Thyroid gland (tissue), 4 donors: ENCODE measurements at places on chromosomes 3 and 15.

DNA sequence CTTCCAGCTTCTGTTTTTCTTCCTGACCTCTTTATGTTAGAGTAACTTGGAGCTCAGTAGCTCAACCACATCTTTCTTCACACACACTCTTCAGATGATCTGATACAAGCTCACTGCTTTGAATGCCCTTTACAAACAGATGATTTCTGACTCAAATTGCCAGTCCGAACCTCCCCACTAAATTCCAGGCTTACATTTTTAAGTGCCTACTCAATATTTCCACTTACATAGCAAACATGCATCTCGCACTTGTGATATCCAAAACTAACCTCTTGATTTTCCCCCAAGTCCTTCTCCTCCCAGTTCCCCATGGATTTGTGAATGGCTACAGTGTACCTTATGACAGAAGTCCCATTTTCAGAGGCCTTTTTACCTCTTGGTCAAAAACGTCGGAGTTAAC is 139.1 kb downstream of the GBE1 start:
- no peak for DNase-seq

DNA sequence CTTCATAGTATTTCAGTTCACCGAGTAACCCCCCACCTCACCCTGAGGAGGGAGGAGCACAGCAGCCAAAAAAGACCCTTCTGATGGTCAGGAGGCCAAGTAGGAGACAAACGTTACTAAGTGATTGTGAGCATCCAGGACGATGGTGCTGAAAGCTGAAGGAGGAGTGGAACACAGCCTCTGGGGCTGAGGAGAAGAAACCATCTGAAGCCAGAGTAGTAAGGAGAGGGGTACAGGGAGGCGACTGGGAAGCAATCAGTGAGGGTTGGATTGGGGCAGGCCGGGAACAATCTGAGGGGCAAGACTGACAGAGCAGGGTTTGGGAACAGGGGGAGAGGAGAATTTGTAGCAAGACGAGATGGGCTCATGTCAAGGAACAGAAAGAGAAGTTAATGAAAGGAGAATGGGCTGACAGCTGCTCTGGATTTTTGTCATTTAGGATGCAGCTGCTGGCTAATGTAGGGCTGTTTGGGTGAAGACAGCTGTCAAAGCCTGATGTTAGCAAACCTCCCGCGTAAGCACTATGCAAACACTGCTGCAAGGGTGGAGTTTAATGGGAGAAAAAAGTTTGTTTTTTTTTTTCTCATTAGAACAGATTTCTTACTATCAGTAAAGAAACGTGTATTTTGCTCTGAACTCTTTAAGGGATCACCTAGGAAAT is 622.2 kb downstream of the EDEM1 start:
- no peak for DNase-seq

DNA sequence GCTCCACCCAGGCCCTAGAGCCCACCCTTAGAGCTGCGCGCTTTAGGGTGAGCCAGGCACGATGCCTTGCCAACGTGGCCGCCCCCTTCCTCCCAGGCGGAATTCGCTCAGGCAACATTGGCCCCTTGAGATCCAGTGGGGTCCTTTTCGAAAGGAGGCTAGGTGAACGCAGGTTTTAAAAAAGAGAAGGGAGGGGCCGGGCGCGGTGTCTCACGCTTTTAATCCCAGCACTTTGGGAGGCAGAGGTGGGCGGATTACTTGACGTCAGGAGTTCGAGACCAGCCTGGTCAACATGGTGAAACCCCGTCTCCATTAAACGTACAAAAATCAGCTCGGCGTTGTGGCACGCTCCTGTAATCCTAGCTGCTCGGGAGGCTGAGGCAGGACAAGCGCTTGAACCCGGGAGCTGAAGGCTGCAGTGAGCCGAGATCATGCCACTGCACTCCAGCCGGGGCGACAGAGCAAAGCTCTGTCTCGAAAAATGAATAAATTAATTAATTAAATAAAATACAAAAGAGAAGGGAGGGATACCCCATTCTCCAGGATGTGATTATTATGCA is 984 bp upstream of the RPP25 start:
- DNase-seq: no peak

GRCh38 chr3:13224967-13225366 is 151.7 kb upstream of the IQSEC1 start:
- no peak for DNase-seq

- DNase-seq: no peak
Observed at GRCh38 chr3:102136183-102136582, 286.9 kb downstream of the NFKBIZ start.

DNA sequence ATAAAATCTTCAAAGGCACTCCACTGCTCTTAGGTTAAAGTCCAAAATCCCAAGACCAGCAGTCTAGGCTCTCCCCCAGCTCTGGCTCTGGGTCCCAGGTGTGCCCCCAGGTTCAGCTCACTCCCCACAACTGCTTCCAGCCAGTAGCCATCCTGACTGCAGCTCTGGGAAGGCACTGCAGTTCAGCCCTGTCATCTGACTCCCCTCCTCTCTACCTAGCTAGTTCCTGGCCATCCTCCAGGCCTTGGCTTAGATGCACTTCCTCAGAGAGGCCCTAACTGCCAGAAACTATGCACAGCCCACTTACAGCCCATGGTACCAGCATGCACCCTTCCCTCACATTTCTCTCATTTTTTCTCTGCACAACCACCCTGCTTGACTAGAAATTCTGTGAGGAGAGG is 25.5 kb downstream of the TBC1D2B start:
- DNase-seq: peak; percentile 84

DNA sequence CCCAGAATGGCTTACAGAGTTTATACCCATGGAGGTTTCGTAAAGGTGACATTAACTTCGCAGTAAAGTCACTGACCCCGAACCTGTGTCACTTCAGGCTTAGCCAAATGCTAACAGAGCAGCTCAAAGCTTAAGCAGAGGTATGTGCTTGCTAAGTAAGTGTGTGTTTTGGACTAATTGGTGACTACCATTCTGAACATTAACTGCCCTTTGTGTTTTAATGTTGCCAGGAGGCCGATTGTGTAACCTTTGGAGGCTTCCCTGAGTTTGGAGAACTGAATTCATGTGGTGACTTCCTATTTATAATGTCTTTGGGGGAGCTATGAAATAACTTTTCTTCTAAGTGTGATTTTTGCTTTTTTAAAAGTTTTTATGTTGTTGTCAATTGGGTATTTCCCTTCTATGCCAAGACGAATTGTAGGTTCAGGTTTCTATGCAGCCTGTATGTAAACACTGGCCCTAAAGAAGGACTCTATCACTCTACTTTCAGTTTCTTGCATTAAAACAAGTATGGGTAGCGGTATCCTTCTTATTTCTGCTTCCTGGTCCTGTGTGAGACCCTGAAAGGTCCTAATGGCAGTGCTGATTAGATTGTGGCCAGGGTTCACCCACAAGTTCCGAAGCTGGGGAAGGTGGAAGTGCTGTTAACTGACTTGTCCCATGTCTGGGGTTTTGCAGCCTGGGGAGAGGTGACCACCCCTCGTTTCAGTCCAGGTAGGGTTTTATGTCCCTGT is 86.3 kb downstream of the IGF1R start:
- DNase-seq: no peak

GRCh38 chr3:141410408-141410807 is 42.1 kb downstream of the ZBTB38 start:
- peak; percentile 28 for DNase-seq

DNA sequence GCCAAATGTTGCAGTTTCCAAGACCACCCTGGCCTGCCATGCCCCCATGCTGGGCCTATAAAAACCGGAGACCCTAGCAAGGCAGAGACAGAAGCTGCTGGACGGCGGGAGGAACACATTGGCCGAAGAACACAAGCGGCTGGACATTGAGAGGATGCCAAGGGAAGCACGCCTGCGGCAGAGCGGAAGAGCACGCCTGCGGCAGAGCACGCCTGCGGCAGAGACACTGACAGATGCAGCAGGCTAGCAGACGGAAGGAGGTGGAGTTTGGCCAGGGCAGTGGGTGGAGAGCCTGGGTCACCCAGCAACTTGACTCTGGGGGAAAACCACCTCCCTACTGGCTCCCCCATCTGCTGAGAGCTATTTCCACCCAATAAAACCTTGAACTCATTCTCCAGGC is 322.3 kb upstream of the TBL1XR1 start:
- no peak for DNase-seq

GRCh38 chr3:135944831-135945230 is 20.7 kb upstream of the PPP2R3A start:
- no peak for DNase-seq

GRCh38 chr15:92963794-92964193 is 63.7 kb downstream of the CHD2 start:
- no peak for DNase-seq

GRCh38 chr3:11759996-11760395 is 86.7 kb downstream of the TAMM41 start:
- no peak for DNase-seq

- DNase-seq: no peak
Observed at GRCh38 chr3:55307622-55308021, 179.5 kb downstream of the WNT5A start.

GRCh38 chr15:67744331-67745072 is 80.8 kb upstream of the SKOR1 start:
- DNase-seq: no peak
